ENCODE measurements at places on chromosomes 3 and 15.

DNA sequence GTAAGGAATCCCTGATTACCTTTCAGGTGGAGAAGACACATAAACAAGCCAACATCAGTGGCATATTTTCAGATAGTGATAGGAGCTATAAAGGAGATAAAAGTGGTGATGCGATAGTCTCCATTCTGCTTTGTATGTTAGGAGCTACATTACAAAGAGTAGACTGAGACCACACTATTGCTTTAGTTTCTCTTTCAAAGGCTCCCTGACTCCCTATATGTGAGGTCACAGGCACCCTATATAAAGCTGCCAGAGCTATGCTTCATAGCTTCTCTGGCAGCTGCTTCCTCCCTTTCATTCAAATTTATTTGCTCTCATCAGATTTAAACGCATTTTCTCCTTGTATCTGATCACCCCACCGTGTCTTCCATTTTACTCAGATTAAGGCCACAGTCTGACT is 466.6 kb downstream of the IL5RA start:
- DNase-seq = no peak

GRCh38 chr3:107106316-107106715 is 270.9 kb upstream of the CCDC54 start:
- DNase-seq = no peak

- DNase-seq = no peak
These were observed 340.8 kb upstream of the CTDSPL start for GRCh38 chr3:37520907-37521341.

DNA sequence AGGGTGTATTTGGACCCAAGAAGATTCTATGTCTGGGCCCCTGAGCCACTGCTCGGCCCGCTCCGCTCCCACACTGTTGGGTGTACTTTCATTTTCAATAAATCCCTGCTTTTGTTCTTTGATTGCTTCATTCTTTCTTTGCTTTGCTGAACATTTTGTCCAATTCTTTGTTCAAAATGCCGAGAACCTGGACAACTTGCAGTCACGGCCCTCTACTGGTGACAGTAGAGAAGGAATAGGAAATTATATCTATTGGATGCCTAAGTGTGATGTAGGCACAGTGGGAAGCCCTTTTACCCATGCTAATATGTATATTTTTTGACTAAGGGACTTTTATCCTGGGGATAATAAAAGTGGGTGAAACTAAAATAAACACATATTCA is 340.8 kb downstream of the LRRC3B start:
- DNase-seq = no peak

DNA sequence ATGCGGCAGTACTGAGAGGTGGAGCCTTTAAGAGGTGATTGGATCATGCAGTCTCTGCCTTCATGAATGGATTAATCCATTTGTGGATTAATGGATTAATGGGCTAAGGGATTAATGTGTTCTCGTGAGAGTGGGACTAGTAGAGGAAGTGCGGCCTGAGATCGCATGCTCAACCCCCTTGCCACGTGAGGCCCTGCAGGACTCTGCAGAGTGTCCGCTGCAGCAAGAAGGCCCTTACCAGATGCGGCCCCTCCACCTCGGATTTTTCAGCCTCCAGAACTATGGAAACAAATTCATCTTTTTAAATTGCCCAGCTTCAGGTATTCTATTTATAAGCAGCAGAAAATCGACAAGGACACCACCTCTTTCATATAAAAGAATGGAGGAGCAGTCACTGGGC is 148.8 kb downstream of the TPRA1 start:
- DNase-seq = no peak

DNA sequence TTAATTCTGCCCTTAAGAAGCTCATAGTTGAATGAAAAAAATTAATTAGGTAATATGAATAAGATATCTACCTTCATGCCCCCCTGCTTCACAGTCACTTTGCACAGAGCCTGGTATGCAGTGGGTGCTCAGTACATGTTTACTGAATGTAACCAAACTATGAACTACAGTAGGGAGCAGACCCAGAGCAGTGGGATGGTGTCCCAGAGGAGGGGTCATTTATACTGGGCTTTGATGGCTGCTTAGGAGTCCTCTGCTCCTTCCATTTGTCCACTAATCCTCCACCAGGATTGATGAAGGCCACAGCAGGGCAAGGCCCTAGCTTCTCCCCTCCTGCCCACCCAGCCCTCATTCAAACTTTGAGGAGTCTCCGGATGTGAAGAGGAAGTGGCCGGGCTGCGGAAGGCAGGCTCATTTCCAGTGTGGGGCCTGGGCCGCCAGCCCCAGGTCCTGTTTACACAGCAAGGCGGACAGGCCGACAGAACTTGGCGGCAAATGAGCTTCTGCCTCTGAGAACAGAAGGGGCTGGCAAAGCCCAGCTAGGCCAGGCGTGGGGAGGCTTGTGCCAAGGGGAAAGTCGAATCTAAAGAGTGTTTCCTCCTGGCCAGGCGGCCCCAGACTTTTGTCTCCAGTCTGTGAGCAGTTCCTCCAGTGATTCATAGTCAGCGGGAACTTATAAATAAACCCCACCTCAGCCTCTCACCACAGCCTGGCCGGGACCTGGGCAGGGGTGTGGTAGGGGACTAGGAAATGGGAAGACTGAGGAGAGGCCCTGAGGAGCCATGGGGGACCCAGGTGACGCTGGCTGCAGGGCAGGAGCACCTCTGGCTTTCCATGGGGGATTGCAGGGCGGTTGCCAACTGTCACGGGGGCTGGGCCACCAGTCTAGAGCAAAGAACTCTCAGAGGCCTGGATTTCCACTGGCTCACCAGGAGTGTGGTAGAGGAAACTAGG is 51.6 kb upstream of the LCTL start:
- DNase-seq = no peak

Data from amniotic stem cell (primary cell).